Endothelial cell of umbilical vein (primary cell): ENCODE measurements at places on chromosomes 7 and 10.

- no peak for DNase-seq
These were observed 6.8 kb downstream of the LDB1 start for GRCh38 chr10:102113261-102113955.

GRCh38 chr10:114079421-114079820, 35.8 kb downstream of the ADRB1 start:
- DNase-seq: no peak

- DNase-seq: no peak
These were observed 93.3 kb upstream of the GDF10 start for GRCh38 chr10:47206449-47207280.

GRCh38 chr10:74194545-74194944, 43.5 kb downstream of the ADK start:
- no peak for DNase-seq
